ENCODE measurements at places on chromosomes 4 and X.

- no peak for ATAC-seq
Observed at GRCh38 chrX:38109042-38109898, 102.9 kb downstream of the SYTL5 start.

DNA sequence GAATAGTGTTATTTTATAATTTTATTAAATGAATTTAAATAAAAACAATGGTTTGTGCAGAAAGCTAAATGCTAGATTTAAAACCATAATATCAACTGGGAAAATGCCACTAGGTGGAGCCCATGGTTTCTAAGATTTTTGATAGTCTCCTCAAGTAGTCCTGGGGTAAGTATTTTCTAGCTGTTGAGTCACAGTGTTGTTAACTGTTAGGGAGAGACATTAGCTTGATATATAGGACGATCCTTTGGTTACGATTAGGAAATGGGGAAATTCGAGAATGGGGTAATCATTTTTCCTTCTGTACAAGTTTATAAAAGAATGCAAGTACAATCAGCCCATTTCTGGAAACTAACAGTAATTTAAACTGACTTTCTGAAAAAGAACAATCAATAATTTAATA lies 378.4 kb downstream of the ANKRD50 start:
- peak; percentile 81 for ATAC-seq

DNA sequence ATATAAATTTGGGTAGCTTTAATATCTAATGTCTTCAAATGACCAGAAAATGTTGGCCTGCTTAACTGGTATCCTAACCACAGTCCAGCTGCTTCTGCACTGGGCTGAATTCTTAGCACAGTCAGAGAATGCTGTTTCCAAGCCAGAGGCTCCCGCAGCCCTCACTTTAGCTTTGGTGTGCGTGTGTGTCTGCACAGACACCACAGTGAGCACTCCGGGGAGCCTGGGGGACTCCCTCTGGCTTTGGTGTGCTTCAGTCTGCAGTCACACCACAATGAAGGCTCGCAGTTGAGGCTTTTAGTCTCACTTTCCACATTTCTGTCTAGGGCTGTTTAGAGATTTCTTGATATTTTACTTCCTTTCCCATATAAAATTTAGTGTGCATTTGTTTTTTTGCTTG lies 53.6 kb downstream of the APOO start:
- no peak for ATAC-seq

GRCh38 chrX:41480508-41481260 lies 33.5 kb downstream of the NYX start:
- ATAC-seq, result no peak

DNA sequence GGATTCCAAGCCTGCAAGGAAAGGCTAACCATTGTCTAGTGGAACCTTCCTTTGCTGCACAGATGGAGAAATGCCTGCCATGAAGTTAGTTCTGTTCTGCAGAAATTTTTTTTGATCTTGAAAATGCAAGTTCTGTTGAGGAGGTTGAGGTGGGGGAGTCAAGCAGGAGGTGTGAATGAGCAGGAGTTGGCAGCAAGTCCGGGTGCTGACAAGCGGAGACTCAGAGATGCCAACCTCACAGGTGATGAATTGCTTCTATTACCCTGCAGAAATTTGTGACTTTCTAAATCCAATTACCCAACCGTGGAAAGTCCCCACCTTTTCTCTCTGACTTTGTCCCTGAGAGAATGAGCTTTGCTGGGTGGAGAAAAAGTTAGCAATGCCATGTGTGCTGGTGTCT lies 350.1 kb downstream of the DHRSX start:
- no peak for ATAC-seq

DNA sequence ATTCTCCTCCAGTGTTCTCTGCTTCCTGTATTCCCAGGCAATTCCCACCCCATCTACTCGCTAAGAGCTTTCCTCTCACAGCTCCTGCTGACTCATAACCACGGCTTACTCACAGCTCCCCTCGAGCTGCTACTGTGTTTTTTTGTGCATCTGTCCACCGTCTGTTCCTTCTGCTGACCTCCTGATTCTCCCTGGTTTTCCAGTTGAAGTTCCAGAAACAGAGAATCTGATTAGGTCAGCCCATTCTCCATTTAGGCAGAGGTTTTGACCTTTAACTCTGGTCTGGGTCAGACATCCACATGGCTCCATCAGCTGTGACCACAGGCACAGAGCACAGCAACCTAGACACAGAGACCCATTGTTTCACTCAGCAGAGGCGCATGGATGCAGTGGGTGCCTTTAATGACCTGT lies 5.5 kb upstream of the SMIM20 start:
- no peak for ATAC-seq

DNA sequence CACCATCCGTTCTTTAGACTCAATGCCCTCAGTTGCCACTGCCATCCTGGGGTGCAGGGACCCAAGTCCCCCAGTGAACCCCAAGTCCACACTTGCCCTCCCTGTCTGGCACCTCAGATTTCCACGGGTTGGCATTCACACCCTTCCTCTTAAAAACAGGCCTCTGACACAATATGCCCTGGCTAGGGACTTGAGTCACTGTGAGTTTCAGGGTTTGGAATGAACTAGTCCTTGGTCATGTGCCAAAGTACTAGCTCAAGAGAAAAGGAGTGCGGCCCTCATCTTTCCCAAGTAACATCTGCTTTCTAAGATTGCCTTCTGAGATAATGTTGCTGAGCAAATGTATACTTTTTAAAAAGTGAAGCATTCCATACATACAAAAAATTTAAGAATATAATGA lies 134.0 kb downstream of the MID1 start:
- peak; percentile 73 for ATAC-seq

- peak; percentile 41 for ATAC-seq
Observed at GRCh38 chr4:78061939-78062570, 4.9 kb downstream of the FRAS1 start.

DNA sequence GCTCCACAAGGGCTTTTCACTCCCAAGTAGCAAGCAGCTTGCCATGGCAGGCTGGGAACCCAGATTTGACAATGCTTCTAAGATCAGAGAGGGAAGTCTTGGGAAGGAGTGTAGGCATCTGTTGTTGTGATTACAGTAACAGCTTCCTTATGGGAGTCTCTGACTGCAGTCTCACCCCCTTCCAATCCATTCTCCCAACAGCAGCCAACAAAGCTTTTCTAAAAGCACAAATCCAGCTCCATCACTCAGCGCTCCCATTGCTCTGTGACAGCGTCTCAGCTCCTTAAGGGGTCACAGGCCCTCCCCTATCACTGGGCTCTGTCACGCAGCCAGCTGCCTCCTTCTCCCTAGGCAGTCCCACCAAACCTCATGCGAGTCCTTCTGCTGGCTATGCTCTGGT lies 7.1 kb downstream of the IGFBP7 start:
- no peak for ATAC-seq

- no peak for ATAC-seq
Observed at GRCh38 chr4:152112887-152113286, 352.1 kb upstream of the GATB start.

DNA sequence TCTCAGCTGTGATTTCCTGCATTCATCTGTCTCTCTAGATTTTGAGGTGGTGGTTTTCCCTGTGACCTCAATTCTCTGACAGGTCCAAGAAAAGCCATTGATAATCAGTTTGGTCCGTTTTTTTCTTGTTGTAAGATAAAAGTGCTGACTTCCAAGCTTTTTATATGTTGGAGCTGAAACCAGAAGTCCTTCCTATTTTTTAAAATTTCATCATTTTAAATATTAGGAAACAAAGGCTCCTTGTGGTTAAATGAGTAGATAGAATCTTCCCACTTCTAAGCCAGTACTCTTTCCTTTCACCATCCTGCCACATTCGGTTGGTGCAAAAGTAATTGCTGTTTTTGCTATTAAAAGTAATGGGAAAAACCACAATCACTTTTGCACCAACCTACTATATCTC lies 18.3 kb downstream of the RNF175 start:
- no peak for ATAC-seq

GRCh38 chrX:8548446-8548845 lies 83.8 kb downstream of the VCX3B start:
- no peak for ATAC-seq

DNA sequence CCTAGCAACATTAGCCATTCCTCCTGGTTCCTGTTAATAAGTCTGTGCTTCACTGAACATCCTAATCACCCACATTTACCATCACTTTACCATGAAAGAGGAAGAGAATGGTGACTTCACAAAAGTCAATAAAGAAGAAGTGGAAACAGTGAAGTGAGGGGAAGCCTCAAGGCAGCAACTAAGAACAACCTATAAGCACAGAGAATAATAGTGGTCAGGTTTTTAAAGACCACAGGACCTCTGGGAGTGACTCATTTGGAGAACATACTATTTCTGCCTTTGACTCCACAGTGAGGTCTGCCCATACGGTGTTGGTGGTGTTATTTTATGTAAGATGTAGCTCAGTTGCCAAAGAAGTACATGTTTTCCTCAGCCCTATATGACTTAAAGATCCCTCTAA lies 86.0 kb upstream of the TET2 start:
- ATAC-seq, result peak; percentile 37

- no peak for ATAC-seq
Observed at GRCh38 chr4:128455480-128455879, 167.9 kb upstream of the PGRMC2 start.

- ATAC-seq, result peak; percentile 10
Observed at GRCh38 chr4:56650262-56651055, 30.6 kb downstream of the HOPX start.

- peak; percentile 42 for ATAC-seq
Observed at GRCh38 chrX:111244235-111244750, 26.0 kb downstream of the CAPN6 start.

- ATAC-seq, result peak; percentile 31
Observed at GRCh38 chrX:118116713-118117550, at the start of gene KLHL13. KLHL13 (minus strand) TSS chrX:118116810; CDS start chrX:118028473, 88,337 bp downstream.

DNA sequence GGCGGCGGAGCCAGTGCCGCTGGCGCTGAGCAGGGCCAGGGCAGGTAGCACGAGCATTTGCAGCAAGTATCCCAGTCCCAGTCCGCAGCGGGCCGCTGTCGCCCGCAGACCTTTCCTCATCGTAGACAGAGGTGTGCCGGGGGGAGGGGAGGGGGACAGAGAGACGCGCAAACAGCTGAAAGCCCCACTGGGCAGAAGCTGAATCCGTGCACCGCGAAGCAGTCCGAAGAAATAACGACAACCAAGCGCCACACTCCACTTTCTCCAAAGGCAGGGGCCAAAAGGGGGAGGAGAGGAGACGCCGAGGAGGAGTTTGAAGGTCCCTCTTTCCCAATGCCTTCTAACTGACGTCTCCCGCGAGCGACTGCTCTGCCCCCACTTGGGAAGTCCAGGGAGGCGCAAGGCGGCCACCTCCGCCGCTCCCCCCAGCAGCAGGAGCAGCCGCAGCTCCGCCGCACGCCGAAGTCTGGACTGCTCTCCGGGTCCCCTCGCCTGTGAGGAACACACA lies at the start of gene UNC5C:
Gene UNC5C, minus strand, starts transcription at position 236 of the 508 bp plus-strand sequence.
- peak; percentile 18 for ATAC-seq

DNA sequence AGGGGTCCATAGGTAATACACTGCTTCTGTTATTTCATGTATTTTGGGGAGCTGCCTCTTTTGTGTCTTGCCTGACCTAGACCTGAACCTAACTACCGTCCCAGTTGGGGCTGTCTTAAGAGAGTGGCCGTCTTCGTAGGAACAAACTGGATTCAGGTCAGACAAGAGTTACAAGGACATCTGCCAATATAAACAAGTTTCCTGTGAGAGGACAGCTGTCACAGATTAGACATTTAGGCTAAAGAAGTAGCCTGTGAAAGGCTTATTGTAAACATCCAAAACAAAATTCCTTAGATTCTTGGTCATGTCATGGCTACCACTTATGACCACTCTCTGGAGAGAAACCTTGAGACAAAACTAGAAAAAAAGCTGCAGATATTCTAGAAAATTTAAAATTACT lies 797.6 kb upstream of the AADAT start:
- ATAC-seq, result no peak

DNA sequence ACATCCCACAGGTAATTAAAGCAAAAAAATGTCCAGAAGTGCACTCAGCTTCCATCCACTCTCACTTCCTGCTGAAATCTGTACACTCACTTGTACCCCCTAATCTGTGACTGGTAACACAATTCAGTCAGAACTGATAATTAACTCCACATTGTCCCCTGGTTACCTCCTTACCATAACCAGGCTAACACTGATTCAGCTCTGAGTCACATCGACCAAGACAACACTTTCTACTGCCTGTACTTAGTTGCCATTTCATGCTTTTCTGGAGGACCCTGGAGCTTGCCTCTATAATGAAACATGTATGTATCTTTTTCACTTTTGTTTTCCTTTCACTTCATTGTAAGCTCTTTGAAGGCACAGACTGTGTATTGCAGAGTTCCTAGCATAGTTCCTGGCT lies 130.9 kb upstream of the GABRG1 start:
- ATAC-seq, result no peak

DNA sequence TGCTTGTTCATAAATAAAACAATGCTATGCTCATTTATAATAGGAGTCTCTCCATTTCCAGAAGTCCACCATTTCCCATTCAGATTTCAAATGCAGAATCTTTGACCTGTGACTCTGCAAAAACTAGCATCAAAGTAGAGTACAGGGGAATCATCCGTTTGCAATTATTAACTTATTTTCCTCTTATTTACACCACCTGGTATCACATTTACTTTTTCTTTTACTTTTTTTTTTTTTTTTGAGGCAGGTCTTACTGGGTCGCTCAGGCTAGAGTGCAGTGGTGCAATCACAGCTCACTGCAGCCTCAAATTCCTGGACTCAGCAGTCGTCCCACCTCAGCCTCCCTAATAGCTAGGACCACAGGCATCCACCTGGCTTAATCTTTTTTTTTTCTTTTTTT lies 37.6 kb downstream of the RBM47 start:
- ATAC-seq, result no peak

GRCh38 chr4:3729188-3729881 lies 36.9 kb upstream of the ADRA2C start:
- no peak for ATAC-seq

- ATAC-seq, result no peak
Observed at GRCh38 chr4:86876894-86877685, 15.1 kb downstream of the C4orf36 start.

DNA sequence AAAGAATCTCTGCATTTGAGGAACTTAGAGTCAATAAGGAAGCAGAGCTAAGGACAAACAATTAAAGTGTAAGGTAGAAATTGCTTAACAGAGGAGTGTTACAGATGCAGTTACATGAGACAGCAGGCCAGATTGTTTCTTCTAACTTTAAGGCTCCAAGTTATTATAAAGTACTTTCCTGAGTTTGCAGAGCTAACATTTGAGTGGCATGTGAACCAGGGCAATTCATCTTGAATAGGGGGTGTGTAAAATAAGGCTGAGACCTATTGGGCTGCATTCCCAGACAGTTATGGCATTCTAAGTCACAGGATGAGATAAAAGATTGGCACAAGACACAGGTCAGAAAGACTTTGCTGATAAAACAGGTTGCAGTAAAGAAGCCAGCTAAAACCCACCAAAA lies 7.6 kb upstream of the LNX1 start:
- ATAC-seq, result no peak

DNA sequence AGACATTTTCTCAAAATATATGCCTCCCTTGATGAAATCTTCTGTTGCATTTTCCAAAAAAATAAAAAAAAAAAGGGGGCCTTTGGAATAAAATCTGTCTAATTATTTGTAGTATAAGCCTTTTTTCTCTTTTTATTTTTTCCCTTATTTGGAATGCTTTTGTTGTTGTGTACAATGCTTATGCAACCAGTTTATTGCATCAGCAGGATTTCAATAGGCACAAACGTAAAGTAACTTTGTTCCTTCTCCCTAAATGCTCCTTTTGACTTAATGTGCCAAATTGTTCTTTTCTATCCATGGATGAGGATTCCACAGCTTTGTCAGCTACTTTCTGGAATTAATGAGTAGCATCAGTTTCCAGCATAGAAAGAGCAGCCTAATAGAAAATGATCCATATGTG lies 59.6 kb upstream of the HPGD start:
- no peak for ATAC-seq

GRCh38 chr4:111475001-111475400 lies 670.3 kb upstream of the FAM241A start:
- no peak for ATAC-seq
